ENCODE measurements at places on chromosomes 3 and 15. TPM values are rescaled to one million over a fixed set of nuclear protein-coding genes. Genes with fewer than 3 reads are reported as not detected.

IL12A gene
- total RNA-seq: 2.5 TPM

PRTG gene
- total RNA-seq: 26.0 TPM

KCNMB2 gene
- 29.3 TPM for total RNA-seq

PLA2G4B gene
- total RNA-seq: 6.2 TPM

LNP1 gene
- total RNA-seq: 5.1 TPM

CCDC9B gene
- 6.3 TPM for total RNA-seq

EOMES gene
- total RNA-seq: 0.41 TPM

TMEM40 gene
- total RNA-seq: 1.5 TPM

IREB2 gene
- total RNA-seq: 66.9 TPM

CHRFAM7A gene
- 5.0 TPM for total RNA-seq

CORO2B gene
- 7.2 TPM for total RNA-seq

ZFAND6 gene
- 165 TPM for total RNA-seq
